Calu3 (cell line): ENCODE measurements at places on chromosomes 12 and 14.

- no peaks in the 10 kb centered on the region for H3K27me3 ChIP-seq
- peaks cover 14% of the 10 kb centered on the region for H3K4me1 ChIP-seq
- peak overlapping the region; percentile 35 for H3K27ac ChIP-seq
- DNase-seq, result no peak
- no peak overlapping the region for H3K4me3 ChIP-seq
These were observed 93.2 kb downstream of the DACT1 start for GRCh38 chr14:58730792-58731464.

DNA sequence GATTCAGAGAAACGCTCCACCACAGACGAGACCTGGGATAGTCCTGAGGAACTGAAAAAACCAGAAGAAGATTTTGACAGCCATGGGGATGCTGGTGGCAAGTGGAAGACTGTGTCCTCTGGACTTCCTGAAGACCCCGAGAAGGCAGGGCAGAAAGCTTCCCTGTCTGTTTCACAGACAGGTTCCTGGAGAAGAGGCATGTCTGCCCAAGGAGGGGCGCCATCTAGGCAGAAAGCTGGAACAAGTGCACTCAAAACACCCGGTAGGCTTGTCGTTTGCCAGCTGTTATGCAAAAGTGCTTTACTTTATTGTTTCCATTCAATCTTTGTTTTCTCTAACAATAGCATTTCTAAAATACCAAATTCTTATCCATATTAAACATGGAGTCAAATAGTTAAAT lies 287.3 kb downstream of the NAV3 start:
- H3K36me3 ChIP-seq, result no peaks in the 10 kb centered on the region
- no peaks in the 10 kb centered on the region for H3K27me3 ChIP-seq
- no peak overlapping the region for H3K4me3 ChIP-seq
- no peak overlapping the region for H3K27ac ChIP-seq

GRCh38 chr14:34797747-34798583 lies 77.2 kb downstream of the BAZ1A start:
- DNase-seq, result no peak
- H3K27me3 ChIP-seq, result no peaks in the 10 kb centered on the region
- H3K4me3 ChIP-seq, result no peak overlapping the region
- H3K4me1 ChIP-seq, result no peaks in the 10 kb centered on the region

DNA sequence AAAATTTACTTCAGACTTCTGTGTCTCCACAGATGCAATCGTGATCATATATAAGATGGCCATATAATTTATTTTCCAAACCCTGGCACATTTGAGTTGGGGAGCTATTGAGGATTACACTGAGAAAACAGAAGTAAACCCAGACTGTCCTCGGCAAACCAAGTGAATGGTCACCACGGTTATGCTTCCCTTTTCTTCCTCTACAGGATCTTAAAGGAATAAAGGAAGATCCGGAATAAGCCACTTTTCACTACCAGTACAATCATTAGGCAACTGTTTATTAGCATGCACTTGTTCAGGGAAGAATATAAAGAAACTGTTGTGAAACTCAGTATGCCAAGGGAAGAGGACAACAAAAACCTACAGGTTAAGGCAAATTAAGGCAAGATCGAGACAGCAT lies 27.6 kb downstream of the SBNO1 start:
- H3K36me3 ChIP-seq, result peaks cover 31% of the 10 kb centered on the region
- H3K4me1 ChIP-seq, result no peaks in the 10 kb centered on the region
- H3K4me3 ChIP-seq, result no peak overlapping the region

DNA sequence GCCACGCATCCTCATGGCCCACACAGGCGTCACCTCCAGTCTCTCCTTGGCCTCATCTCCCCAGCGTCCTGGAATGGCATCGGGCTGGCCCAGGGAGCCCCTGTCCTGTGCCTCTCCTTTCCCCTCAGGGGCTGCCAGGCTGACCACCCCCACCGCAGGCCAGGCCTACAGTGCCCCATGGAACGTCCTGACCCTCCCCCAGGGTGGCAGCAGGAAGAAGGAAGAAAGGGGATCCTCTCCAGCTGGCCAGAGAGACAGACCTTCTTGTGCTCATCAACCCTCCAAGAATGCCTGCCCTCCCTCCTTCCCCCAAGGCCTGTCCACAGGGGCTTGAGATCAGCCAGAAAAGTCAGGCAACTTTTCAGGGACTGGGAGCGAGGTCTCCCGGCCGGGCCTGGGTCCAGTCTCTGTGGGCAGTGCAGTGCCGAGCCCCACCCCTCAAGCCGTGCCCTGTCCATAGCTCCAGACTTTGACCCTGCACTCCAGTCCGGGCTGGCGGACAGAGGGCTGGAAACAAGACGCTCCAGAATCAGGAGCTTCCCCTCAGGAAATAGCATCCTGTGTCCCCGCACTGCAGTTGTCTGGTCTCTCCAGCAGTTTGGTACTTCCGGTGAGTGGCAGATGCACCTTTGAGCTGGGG lies at the start of gene DAO:
Gene DAO, plus strand, starts transcription at position 478 of the 640 bp plus-strand sequence. CDS start 4,915 bp downstream, outside the sequence.
- H3K4me1 ChIP-seq, result no peaks in the 10 kb centered on the region
- no peak for DNase-seq
- H3K4me3 ChIP-seq, result no peak within 1 kb of the TSS
- no peaks in the 10 kb centered on the region for H3K27me3 ChIP-seq

GRCh38 chr12:70845268-70845667 lies 75.3 kb downstream of the PTPRR start:
- no peaks in the 10 kb centered on the region for H3K27me3 ChIP-seq
- H3K4me3 ChIP-seq, result no peak overlapping the region
- no peak overlapping the region for H3K27ac ChIP-seq
- DNase-seq, result no peak

GRCh38 chr12:39176356-39176755 lies 266.6 kb downstream of the KIF21A start:
- H3K4me1 ChIP-seq, result no peaks in the 10 kb centered on the region
- H3K27ac ChIP-seq, result no peak overlapping the region
- H3K36me3 ChIP-seq, result no peaks in the 10 kb centered on the region
